Endothelial cell (in vitro differentiated cells): ENCODE measurements at places on chromosomes 2 and 18. TPM values are rescaled to one million over a fixed set of nuclear protein-coding genes. Genes with fewer than 3 reads are reported as not detected.

DNA sequence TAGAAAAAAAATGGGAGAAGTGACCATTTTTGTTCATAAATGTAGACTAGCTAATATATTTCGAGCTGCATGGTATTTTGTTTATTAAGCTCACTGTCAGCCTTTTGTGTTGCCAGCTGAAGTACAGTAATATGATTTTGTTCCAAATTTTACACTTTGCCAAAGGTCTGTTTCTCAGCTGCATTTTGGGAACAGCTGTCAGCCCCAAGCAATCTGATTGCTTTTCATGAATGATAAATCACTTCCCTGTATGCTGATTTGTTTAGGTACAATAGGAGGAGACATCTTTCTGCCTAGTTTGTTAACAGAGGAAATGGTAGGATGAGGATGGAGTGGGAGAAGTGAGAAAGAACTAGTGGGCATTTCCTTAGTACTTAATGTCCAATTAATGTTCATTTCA lies 79.3 kb downstream of the NABP1 start:
- H3K4me1 ChIP-seq: peaks cover 3% of the 10 kb centered on the region
- DNase-seq: no peak
- no peaks in the 10 kb centered on the region for H3K36me3 ChIP-seq
- H3K27me3 ChIP-seq: no peaks in the 10 kb centered on the region
- no peak overlapping the region for H3K27ac ChIP-seq
- no peak overlapping the region for H3K4me3 ChIP-seq

The DSC2 gene
- total RNA-seq: 65.4 TPM

DNA sequence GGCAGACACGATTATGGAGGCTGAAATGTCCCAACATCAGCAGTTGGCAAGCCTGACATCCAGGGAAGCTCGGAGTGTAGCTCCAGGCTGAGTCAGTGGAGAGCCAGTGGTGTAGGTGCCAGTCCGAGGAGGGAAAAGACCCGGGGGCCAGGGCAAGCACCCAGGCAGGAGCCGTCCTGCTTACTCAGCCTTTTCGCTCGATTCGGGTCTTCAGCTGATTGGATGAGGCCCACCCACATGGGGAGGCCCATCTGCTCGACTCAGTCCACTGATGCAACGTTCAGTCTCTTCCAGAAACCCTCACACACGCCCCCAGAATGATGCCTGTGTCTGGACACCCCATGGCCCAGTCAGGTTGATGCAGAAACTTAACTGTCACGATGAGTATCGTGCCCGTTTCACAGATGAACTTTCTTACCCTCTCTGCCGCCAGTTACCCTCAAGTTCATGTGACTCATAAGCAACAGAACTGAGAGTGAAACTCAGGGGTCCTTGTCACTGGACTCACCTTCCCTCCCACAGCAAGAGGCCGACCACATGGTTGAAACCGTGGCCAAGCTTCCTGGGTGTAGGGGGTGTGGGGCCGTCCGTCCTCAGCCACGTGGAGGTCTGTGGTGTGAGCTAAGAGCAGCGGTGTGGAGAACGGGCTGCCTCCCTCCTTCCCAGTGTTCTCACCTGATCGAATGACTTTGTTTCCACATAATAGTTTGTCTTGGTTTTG lies 197.4 kb upstream of the HDAC4 start:
- no peak overlapping the region for H3K4me3 ChIP-seq
- DNase-seq: no peak

DNA sequence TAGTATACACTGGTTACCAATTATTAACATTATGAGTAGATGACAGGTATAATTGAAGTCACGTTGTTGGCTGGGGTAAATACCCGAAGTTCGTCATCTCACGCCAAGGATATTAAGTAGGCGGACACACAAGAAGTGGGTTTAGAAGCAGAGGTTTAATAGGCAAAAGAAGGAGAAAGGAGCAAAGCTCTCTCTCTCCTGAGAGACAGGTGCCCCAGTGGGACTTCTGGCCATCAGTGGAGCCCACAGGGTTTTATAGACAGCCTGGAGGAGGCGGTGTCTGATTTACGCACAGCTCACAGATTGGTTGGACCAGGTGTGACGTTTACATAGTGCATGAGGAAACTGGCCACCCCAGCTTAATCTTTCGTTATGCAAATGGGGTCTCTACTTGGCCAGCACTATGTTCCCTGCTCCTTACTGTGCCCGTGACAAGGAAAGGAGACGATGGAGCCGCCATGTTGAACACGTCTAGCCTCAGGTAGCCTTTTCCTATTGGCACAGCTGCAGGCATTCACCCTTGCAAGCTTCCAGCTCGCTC lies 128.8 kb upstream of the KYNU start:
- H3K4me1 ChIP-seq: no peaks in the 10 kb centered on the region
- H3K27ac ChIP-seq: no peak overlapping the region
- no peak overlapping the region for H3K4me3 ChIP-seq
- no peak for DNase-seq

The FAM161A gene
- total RNA-seq: 6.9 TPM

GRCh38 chr2:45883603-45884000 lies 232.1 kb downstream of the PRKCE start:
- no peak overlapping the region for H3K4me3 ChIP-seq
- H3K4me1 ChIP-seq: peaks cover 16% of the 10 kb centered on the region
- H3K27ac ChIP-seq: no peak overlapping the region

DNA sequence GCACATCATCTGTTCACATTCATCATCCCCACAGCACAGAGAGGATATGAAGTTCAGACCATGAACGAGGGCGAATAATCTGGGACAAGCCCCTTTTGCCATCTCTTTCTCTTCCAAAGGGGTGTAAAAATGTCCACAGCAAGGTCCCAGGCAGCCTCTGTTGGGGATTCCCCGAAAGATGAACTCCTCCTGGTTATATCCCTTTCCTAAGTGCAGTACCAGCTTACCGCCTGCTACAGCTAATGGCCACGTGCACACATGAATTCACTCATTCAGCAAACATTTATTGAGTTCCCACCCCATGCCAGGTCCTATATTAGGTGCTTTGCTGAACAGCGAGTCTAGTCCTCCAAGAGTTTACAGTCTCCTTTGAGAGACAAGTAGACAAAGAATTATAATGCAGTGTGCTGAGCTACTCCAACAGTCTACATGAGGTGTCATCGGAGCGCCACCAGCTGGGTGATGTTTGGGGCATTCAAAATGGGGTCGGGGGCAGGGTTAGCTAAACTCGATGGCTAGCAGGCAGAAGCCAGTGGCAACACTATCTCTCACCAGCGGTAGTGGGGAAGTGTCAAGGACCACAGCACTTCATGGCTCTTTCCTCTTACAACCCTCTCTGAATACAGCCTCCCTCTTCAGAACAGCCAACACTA lies 228.9 kb downstream of the TMEM163 start:
- H3K4me1 ChIP-seq: no peaks in the 10 kb centered on the region
- H3K4me3 ChIP-seq: no peak overlapping the region
- H3K27me3 ChIP-seq: peaks cover 7% of the 10 kb centered on the region
- no peak overlapping the region for H3K27ac ChIP-seq
- DNase-seq: no peak
- H3K36me3 ChIP-seq: peaks cover 20% of the 10 kb centered on the region

The SIX3 gene
- total RNA-seq: not detected

The LANCL1 gene
- total RNA-seq: 38.7 TPM

- peak; percentile 67 for DNase-seq
- H3K4me3 ChIP-seq: no peak overlapping the region
- H3K4me1 ChIP-seq: peaks cover 13% of the 10 kb centered on the region
- H3K36me3 ChIP-seq: peaks cover 7% of the 10 kb centered on the region
- H3K27ac ChIP-seq: no peak overlapping the region
Measured at GRCh38 chr2:95728878-95729596, 137.2 kb downstream of the TRIM43 start.

The DLX1 gene
- total RNA-seq: 0.87 TPM

DNA sequence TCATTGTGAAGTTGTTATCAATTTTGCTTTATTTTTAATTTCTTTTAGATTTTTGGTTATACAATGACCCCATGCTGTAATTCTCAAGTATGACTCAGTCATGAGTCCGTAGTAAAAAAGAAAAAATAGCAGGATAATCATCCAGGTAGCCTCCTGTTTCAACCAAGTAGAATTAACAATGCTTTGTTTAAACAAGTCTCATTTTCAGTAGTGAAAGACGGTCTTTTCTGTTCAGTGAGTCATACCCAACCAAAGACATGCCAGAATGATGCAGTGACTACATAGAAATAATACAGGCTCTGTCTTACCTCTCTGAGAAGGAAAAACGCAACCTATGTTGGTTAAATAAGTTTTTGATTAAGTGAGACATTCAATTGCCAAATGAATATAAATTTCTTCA lies 67.8 kb upstream of the DSC1 start:
- H3K36me3 ChIP-seq: no peaks in the 10 kb centered on the region
- no peaks in the 10 kb centered on the region for H3K27me3 ChIP-seq
- no peak overlapping the region for H3K27ac ChIP-seq
- DNase-seq: no peak
- H3K4me3 ChIP-seq: no peak overlapping the region

The CTLA4 gene
- not detected for total RNA-seq

The ALKAL2 gene
- 3.2 TPM for total RNA-seq

DNA sequence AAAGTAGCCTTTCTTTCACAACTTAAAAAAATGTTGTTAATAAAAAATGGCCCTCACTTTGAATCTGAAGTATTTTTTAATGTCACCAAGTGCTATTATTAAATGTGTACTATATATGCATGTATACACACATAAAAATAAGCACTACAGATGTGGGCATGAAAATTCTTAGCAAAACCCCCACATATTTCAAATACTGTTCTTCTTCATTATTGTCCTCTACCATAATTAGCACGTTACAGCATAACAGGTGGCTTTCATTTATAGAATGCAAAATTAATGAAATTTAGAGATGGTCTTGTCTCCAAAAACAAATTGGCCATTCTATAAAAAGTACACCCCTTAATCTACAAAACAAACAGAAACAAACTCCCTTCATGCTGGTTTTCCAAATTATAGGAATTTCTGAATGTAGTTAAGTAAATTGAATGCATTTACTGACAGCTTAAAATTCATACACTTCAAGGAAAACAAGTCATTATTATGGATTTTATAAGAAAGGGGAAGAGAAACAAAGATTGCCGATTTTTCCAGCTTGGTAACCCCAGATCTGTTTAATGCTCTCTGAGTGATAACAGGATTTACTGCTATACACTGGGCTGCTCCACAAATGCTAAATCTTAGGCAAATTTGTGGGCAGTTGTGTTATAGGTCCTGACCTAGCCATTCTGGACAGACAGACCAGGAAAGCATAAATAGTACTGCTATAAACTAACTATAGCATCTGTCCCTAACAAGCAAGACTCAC lies 67.2 kb downstream of the SPRED2 start:
- H3K4me3 ChIP-seq: no peak overlapping the region
- no peak for DNase-seq
- H3K27ac ChIP-seq: no peak overlapping the region
- no peaks in the 10 kb centered on the region for H3K36me3 ChIP-seq

DNA sequence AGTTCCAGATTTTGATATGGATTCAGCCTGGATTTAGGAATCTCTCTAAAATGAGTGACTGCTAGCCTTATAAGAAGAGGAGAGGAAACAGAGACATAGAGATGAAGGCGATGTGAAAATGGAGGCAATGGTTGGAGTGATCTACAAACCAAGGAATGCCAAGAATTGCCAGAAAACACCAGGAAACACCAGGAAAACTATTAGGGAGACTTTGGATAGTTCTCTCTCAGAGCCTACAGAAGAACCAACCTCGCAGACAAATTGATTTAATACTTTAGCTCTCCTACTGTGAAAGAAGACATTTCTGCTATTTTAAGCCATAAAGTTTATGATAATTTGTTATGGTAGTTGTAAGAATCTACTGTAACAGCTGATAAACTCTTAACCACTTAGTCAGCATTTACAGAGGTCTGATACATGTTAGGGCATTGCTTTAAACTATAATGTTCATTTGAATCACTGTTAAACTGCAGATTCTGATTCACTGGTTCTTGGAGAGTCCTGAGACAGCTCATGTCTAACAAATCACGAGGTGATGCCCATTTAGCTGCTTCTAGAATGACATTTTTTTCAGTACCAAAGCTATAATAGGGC lies 1702.6 kb upstream of the LRRTM1 start:
- no peak for DNase-seq
- H3K4me3 ChIP-seq: no peak overlapping the region
- no peaks in the 10 kb centered on the region for H3K36me3 ChIP-seq
- no peak overlapping the region for H3K27ac ChIP-seq
- no peaks in the 10 kb centered on the region for H3K27me3 ChIP-seq
- peaks cover 6% of the 10 kb centered on the region for H3K4me1 ChIP-seq

GRCh38 chr18:78891185-78891762 lies 88.3 kb upstream of the SALL3 start:
- no peak for DNase-seq
- no peak overlapping the region for H3K4me3 ChIP-seq
- no peaks in the 10 kb centered on the region for H3K27me3 ChIP-seq
- H3K36me3 ChIP-seq: no peaks in the 10 kb centered on the region

- DNase-seq: no peak
- H3K27me3 ChIP-seq: peaks cover 8% of the 10 kb centered on the region
- H3K4me3 ChIP-seq: peak overlapping the region; percentile 93
- peak overlapping the region; percentile 48 for H3K27ac ChIP-seq
- H3K4me1 ChIP-seq: peaks cover 38% of the 10 kb centered on the region
Measured at GRCh38 chr2:234494361-234495250, 2.3 kb downstream of the ARL4C start.

The DNAJC5G gene
- not detected for total RNA-seq

The KLHL29 gene
- total RNA-seq: 17.5 TPM

The EN1 gene
- 0.87 TPM for total RNA-seq

DNA sequence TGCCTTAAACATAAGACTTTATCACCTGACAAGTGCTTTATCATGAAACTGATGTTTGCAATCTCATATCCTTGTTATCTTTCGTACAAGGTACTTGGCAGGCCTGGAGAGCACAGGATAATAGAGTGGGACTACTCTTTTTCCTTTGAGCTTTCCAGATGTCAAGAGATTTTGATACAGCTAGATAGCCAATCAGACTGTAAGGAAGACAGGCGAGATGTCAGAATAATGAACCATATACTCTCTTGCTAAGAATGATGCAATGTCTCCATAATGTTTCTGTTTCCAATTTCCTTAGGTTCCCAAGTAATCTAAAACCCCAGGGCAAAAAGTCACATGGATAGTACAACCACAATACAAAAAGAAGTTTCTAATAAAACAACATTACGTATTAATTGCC lies 313.1 kb downstream of the PDE11A start:
- no peak overlapping the region for H3K4me3 ChIP-seq
- peaks cover 39% of the 10 kb centered on the region for H3K4me1 ChIP-seq
- H3K27ac ChIP-seq: no peak overlapping the region
- H3K36me3 ChIP-seq: no peaks in the 10 kb centered on the region
- peaks cover 4% of the 10 kb centered on the region for H3K27me3 ChIP-seq

The MYL12A gene
- total RNA-seq: 430 TPM

The RAB3GAP1 gene
- 28.0 TPM for total RNA-seq

DNA sequence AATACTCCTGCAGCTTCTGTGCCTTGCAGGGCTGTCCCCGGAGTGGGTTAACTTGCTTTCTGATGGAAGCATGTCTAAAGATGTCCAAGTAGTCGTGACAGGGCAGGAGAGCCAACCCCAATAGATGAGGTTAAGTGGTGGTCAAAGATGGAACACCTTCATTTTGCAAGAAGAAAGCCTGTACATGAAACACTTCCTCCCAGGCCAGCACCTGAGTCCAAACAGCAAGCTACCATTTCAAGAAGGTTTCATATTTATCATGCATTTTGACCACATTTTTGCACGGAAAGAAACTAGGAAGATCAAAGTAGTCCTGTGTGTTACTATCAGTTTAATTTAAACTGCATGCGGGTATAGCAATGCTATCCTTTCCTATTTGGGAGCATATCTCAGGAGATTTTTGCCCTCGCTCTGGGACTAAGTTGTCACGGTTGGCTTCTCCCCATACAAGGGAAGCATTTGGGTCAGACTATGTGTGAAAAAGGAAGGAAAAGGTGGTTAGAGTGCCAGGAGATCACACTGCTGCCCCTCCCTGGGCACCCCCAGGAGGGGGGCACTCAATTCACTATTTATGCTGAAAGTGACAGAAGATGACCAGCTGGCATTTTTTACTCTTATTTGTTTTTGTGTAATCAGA lies 187.6 kb downstream of the ZNF521 start:
- H3K4me3 ChIP-seq: no peak overlapping the region
- no peak overlapping the region for H3K27ac ChIP-seq
- peaks cover 6% of the 10 kb centered on the region for H3K27me3 ChIP-seq
- peaks cover 20% of the 10 kb centered on the region for H3K36me3 ChIP-seq
- no peak for DNase-seq
